ENCODE measurements at places on chromosomes 16 and 17.

GRCh38 chr16:80862160-80862705, 57.8 kb upstream of the CDYL2 start:
- no peak for DNase-seq

DNA sequence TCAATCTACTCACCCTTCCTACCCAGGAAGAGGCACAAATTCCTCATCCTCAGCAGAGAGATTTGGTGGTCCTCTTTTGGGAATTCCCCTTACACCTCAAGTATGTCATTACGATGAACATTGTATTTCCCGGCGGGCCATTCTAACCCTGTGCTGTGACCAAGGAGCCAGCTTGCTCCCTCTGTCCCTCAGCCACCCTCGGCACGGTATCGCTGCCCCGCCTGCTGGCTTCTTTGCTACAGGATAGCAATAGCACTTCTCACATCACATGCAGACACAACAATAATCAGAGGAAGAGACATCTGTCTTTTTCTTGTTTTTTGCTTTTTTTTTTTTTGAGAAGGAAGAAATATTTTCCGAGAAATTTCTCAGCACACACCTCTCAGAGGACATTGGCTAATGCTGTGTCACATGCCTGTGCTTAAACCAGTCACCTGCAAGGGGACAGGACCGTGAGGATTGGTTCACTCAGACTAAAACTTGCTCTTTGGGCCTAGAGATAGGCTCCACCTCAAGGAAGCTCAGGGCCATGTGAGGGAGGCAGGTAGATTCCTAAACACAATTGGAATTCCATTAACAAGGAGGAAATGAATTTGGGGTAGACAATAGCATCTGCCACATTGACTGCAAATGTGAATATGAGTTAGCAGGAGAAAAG, 41.2 kb downstream of the TMC5 start:
- DNase-seq = no peak

- DNase-seq = no peak
These were observed 172.0 kb downstream of the CYB561 start for GRCh38 chr17:63274146-63274545.

GRCh38 chr17:76537578-76538280, at the start of gene CYGB:
TSS of gene CYGB (minus strand) at chr17:76537709. CDS start at chr17:76537542, 167 bp downstream.
- DNase-seq = peak; percentile 28

- DNase-seq = no peak
These were observed 3.0 kb downstream of the TBC1D16 start for GRCh38 chr17:80032614-80033171.

DNA sequence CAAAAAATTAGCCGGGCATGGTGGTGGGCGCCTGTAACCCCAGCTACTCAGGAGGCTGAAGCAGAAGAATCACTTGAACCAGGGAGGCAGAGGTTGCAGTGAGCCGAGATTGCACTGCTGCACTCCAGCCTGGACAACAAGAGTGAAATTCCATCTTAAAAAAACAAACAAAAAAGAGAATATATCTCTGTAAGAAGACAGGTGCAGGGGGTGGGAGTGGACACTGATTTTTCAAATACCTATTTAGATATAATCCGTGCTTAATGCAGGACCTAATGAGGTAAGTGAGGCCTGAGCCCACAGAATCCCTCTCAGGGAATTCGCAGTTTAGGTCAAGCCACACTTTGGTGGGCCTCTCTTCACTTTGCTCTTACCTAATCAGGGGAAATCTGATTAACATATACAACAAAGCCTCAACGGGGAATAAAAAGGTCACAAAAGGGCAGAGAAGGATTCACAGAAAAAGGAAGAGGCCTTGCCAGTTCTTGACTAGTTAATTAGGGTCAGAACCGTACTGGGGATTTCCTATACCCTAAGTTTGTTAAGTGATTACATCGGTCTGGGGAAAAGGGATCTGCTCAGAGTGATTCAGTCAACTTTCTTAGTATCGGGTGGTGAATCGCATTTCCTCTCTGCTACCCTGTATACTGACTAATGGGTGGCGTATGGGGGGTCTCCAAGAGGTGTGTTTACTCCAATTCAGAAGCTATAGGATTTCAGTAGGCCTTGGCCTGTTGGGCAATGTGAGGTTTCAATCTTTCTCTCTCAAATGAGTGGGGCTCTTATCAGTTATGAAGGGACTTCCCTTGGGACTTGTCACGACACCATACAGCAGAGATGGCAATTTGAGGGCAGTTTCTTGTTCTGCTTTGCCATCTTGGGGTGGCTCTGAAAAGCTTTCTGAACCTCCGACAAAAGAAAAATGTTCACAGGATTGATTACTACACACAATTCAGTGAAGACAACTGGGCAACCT, 1.9 kb upstream of the NFAT5 start:
- DNase-seq = peak; percentile 27

DNA sequence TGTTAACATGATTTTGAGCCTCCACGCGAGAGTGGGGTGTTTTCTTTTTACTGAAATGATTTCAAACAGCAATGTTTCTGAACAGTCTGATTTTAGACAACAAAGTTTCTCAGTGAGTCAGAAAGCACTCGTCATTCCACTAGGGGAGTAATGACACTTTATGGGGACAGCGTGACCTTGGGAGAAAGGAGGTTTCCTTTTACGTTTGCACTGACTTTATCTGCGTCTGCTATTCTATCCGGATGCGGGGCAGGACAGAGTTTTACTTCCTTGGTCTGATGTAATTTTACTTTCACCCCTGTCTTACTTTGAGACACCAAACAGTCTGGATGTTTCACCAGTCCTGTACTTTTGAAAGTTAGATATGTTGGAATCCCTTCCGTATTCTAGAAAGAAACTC, 20.7 kb downstream of the SLC47A1 start:
- DNase-seq = no peak

DNA sequence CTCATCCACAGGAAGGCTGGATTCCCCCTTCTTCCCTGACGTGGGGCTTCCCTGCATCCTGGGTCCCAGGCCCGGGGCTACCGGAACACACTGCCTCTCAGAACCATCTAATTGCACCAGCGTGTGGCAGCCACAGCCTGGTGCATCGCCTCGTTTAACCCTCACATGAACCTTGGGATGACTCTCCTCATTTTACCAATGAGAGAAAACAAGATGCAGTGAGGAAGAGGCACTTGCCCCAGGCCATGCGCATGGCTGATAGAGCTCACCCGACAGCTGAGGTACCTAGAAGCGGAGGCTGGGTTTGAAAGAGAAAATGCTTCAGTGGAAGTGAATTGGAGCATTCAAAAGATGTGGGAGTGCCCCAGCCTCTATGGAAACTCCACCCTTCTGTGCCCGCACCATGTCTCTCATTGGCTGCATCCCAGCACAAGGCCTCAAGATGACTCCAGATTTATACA, 162.3 kb downstream of the KATNIP start:
- DNase-seq = no peak
